Hypothalamus (tissue), 51 donors: ENCODE measurements at places on chromosomes 1 and 21.

- DNase-seq, result no peak
Observed at GRCh38 chr1:183967914-183968313, 69.6 kb downstream of the COLGALT2 start.

DNA sequence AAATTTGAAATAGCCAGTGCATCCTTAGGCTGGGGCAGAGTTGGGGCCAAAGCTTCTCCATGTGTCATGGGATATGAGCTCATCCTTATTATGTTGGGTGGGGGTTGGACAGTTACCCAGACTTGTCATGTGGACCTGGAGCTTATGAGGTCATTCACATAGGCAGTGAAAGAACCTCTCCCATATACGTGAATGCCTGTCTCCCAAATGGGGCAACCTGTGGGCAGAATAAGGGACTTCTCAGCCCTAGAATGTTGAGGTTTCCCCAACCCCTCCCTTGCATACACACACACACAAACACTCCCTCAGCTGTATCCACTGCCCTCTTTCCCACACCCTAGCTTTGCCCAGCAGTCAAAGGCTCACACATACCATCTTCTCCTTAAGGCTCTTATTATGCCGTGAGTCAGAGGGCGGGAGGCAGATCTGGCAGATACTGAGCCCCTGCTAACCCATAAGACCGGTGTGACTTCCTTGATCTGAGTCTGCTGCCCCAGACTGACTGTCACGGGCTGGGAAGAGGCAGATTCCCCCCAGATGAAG, 2.3 kb upstream of the IVL start:
- DNase-seq, result no peak

- no peak for DNase-seq
Observed at GRCh38 chr1:152926091-152926490, 17.7 kb downstream of the IVL start.

GRCh38 chr1:30005972-30006619, 717.3 kb downstream of the MATN1 start:
- no peak for DNase-seq

- DNase-seq, result no peak
Observed at GRCh38 chr1:99084562-99084961, 79.9 kb upstream of the PLPPR5 start.

- no peak for DNase-seq
Observed at GRCh38 chr1:22349362-22350043, 102.1 kb upstream of the ZBTB40 start.
